SK-MEL-5 (cell line): ENCODE measurements at places on chromosomes 1 and 21.

DNA sequence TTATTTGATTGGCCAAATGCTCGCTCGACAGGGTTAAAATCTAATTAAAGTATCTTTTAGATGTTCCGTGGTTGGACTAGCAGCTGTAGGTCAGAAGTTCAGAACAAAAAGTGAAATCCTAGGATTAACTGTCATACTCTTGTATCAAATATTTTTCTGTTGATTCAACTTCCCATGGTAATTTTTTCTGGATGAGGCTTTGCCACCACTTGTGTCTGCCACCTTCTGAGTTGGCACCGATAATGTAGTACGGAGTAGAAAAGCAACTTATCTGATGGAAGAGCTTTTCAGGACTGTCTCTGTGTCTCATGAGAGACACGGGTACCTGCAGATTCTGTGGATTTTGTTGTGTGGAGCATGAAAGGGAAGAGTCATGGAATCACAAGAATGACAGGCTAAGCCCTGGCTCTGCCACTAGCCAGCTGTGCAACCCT is 44.6 kb upstream of the CNN3 start:
- no peak for DNase-seq

DNA sequence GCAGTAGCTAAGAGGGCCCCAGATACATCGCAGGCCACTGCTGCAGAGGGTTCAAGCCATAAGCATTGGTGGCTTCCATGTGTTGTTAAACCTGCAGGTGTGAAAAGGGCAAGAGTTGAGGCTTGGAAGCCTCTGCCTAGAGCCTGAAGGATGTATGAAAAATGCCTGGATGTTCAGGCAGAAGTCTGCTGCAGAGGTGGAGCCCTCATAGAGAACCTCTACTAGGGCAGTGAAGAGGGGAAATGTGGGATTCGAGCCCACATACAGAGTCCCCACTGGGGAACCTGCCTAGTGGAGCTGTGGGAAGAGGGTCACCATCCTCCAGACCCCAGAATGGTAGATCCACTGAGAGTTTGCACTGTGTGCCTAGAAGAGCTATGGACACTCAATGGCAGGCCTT is 30.6 kb upstream of the ADGRL4 start:
- DNase-seq: no peak

- no peak for DNase-seq
Observed at GRCh38 chr1:153932156-153933131, 9.7 kb upstream of the GATAD2B start.

GRCh38 chr1:67855961-67856360 is 22.7 kb upstream of the GNG12 start:
- no peak for DNase-seq

DNA sequence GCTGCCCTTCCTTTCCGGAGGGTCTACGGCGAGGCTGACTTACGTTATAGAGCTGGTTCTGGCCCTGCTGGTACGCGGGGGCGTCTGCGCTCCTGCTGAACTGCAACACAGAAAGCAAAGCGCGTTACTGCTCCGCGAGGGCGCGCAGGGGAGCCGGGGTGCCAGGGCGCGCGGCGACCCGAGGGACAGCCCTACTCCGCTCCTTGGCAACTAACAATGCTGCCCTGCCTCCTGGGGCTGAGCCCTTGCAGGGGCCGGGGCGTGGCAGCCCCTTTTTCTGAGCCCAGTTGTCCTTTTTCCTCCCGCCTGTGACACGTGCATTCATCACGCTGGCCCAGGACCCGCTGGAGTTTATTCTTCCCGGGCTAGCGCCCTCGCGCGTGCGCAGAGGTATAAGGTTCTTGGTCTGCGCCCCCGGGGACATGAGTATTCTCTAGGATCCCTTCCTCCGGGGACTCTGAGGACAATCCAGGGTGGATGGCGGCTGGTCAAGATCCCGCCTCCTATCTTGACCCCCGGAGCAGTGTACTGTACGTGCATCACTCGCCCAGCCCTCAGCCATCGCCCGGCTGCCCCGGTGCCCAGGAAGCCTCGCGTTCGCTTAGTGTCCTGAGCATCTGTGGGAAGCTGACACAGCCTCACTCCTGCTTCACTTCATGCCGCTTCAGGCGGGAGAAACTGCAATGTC is 78.9 kb downstream of the CD247 start:
- peak; percentile 33 for DNase-seq

DNA sequence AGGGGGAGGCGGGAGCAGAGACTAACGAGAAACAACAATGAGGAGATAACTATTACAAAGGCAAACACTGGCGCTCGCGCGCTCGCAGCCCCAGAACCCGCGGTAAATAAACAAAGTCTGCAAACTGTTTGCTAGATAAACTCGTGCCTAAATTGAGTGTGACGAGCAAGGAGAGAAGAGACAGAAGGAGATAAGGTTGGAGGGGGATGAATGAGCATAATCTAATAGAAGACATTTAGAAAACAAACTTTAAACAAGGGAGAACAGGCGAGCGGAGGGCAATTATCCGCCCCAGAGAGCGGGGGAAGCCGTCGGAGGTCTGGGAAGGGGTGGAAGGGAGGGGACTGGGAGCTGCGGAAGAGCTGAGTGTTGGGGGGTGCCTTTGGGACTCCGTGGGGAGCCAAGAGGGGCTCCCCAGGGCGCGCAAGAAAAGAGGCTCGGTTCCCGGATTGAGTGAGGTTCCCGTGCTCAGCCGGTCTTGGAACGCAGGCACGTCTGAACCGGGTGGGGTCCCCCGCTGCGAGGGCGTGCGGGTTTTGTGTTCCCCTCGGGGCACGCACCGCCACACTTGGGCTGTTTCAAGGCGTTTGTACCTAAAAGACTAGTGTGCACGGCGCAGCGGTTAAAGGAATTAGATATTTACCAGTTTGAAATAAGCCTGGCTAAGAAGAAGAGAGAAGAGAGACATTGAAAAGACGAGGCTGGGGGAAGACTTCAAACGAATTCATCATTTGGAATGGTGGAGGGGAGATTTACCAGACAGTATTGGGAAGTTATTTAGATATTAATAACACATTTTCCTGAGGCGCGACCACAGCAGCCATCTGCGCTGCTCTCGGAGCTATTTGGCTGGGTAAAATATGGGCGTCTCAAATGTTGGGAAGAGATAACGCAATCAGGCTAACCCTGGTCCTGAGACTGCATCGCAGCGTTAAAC is 10.6 kb downstream of the PAX7 start:
- DNase-seq: no peak

DNA sequence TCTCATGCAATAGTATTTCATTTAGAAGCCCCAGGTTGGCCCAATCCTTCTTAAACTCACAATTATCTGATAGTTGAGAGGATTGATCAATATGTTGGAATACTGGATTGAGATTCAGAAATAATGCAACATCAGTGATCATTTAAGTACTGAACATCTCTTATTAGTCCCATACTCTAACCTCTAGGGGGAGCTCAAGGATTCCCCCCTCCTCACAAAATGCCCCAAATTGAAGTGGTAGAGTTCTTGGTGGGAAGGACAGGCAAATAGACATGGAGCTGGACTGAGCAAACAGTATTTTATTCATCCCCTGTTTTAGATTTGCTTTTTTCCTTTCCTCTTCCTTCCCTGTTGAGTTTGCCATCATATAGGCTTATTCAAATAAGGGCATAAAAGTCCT is 62.8 kb downstream of the NGF start:
- DNase-seq: peak; percentile 54

DNA sequence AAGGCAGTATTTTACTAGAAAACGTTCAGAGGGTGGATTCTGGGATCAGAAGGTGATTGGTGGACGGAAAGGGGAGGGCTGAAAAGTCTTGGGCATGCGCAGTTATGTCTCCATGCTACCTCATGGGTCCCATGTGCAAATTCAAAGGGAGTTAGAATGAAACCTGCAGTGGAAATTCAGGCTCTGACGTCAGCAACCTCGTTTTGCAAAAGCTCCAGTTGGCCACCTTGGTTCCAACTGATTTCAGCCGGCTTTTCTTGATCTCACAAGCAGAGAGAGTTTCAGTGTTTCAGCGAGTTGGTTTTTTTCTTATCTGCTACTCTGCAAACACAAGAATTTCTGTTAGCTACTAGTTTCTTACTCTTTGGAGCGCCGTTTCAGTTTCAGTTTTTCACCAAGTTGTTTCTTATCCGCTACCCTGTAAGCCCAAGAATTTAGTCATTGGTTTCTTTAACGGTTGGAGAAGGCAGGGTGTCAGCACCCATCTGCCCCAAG is 69.8 kb upstream of the PGBD5 start:
- DNase-seq: peak; percentile 48

DNA sequence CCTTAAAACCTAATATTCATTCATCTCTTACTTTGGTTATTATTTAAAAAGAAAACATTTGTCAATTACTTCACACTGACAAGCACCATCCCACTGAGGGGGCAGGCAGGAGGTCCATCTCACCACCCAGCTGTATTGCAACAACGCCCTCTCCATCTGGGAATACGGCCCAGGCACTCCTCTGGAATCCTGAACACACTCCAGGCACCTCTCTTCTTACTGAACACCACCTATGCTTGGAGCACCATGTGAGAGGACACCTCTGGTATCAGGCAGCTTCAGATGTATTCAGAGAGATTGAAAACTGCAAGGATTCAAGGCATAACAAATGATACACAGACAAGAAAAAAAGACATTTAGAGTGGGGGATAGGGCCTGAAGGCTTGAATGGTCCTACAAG is 147.1 kb downstream of the CACNA1E start:
- no peak for DNase-seq

GRCh38 chr1:49337251-49337650 is 560.6 kb upstream of the BEND5 start:
- DNase-seq: no peak

GRCh38 chr1:55774446-55774845 is 559.3 kb upstream of the USP24 start:
- no peak for DNase-seq

DNA sequence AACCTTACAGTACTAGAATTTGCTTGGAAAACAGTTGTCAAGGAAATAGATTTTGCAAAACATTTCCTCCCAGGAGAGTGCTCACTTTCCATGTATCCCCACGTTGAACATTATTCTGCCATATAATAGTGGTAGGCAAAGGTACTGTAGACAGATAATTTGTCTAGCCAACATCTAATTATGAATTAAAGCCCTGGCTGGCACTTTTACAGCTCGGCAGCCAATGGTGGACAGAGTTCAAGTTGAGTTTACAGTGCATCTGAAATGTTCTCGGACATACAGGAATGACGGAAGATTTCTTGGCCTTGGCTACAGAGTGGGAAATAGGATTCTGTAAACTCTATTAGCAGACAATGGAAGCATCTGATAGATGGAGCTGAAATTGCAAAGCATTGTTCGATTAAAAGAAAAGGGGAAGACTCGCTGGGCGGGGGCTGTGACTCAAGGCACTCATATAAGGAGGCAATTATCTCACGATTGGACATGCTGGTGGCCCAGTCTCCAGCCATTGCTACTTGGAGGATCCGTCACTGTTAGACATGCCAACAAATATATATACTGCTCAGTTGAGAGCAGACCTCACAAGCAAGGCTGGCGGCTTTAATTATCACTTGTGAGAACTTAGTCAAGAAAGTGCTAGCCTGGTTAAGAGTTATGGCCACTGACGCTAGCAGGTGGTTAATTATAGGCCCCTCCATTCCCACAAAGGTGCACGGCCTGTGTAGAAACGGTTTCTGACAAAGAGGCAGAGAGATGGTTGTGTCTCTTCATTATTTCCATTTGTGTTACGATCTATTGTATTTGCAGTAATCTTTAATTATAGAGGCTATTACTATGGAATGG is 48.0 kb downstream of the MAN1C1 start:
- no peak for DNase-seq

DNA sequence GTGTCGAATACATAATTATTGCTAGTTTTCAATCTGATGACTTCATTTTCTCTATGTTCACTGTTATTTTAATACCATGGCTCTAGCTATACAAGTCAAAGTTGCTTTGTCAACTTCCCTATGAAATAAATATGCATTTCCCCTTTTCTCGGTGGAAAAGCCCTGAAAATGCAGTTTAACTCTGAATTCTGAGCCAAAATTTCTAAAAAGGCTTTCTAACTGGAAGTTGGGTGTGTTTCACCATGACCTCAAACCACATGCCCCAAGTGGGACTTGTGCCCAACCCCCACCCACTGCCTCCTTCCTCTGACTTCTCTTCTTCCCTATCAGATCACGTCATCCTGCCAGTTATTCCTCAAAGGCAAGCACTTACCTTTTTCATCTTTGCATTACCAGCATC is 8.9 kb downstream of the MKNK1 start:
- no peak for DNase-seq

GRCh38 chr1:48864913-48865312 is 88.2 kb upstream of the BEND5 start:
- no peak for DNase-seq

DNA sequence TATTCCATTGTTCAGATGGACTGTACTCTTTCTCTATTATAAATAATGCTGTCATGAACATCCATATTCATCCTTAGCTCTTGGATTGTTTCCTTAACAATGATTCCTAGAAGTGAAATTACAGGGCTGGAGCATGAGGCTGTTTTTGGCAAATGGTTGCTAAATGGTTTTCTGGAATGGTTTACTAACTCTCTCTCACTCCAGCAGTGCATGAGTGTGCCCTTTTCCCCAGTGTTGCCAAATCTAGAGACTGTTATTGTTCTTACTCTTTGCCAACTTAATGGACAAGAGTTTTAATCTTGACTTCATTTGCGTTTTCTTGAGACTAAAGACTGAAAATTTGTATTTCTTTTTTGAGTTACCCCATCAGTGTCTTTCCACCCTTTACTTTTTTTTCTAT is 113.0 kb downstream of the PAPPA2 start:
- DNase-seq: no peak

GRCh38 chr1:9929431-9930385 is 13.5 kb downstream of the LZIC start:
- peak; percentile 98 for DNase-seq

DNA sequence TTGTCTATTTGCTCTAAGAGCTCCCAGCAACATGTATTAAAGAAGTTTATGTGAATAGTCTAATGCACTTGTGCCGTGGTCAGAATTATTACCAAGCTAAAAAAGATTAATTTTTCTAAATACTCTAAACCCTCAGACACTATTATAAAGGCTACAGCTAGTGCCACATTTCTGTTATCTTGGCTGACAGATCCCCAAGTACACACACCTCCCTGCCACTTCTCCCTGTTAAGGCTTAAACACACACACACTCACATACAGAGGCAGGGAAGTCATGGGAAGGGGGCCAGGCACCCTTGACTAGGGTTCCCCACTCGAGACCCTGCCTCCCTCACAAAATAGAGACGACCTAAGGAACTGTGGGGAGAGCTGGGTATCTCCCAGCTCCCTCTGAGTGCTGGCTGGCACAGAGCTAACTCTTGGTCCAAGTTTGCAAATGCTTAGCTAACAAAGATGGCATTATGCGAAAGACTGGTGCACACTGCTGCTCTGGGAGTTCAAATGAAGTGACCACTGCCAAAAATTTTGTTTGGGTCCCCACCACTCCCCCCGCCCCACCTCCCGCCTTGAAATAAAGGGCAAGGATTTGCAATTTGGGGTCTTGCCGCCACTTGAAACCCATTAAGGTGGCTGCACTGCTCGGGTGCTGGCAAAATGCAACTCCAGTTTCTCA is 9.8 kb downstream of the SSBP3 start:
- DNase-seq: no peak
